Skin of body (tissue), 3 donors: ENCODE measurements at places on chromosomes 12 and 14.

DNA sequence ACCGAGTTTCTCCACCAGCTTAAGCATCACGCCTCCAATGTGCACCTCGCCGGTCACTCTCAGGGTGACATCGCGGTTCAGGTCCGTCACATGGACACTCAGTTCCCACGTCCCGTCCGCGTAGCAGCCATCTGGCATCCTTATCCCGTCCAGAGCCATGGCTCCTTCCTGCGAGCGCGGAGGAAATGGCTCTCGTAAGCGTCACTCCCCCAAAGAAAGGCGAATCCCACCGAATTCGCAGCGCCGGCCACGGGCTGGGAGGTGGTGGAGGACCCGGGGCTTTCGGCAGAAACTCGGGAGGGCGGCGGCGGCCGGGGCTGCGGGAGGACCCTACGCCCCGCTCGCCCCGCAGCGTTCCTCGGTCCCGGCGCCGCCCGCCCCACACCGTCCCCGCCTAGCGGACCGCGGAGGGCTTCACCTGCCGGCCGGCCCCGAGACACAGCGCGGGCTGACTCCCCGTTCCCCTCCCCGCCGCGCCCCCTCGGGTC is 396 bp downstream of the FERMT2 start:
- DNase-seq, result no peak

- DNase-seq, result no peak
Measured at GRCh38 chr14:103329401-103330347, 4.4 kb upstream of the EIF5 start.

- no peak for DNase-seq
Measured at GRCh38 chr14:91554535-91555332, 44.6 kb upstream of the PPP4R3A start.

- no peak for DNase-seq
Measured at GRCh38 chr12:53005215-53005985, 856 bp upstream of the EIF4B start.

DNA sequence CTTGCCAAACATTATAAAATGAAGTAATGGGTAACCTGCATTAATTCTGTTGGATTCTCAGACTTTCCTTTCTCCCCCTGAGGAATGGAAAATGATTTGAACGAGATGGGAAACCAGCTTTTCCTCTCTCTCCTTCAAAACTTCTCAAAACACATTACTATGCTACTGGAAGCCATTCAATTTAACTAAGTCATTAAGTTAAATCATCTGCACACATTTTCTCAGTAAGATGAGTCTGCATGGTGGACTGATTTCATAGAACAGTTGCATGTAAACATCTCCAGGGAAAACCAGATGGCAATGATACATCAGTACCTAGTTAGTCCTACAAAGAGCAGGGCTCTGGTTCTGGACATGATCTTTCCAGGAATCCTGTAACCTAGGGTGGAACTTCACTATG is 59.9 kb downstream of the BMP4 start:
- DNase-seq, result peak; percentile 95

- peak; percentile 55 for DNase-seq
Measured at GRCh38 chr14:93619176-93619793, 169.0 kb downstream of the PRIMA1 start.

- no peak for DNase-seq
Measured at GRCh38 chr14:101604935-101605780, 43.9 kb downstream of the DIO3 start.

GRCh38 chr12:10291030-10291429 is 16.6 kb upstream of the KLRD1 start:
- no peak for DNase-seq

DNA sequence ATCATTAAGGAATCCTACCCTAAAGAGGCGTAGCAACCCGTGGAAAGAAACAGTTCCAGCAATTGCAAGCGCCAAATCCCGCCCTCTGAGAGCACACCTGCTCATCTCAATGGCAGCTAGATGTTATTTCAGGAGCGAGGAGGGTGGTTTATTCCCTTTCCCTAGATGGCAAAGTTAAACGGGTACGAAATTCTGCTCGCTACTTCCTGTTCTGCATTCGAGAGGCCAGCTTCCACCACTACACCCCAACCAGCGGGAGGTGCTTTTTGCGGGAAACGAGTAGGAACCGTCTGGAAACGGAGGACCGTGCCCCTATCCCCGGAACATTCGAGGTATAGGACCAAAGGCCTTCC is 536 bp downstream of the VPS29 start:
- peak; percentile 17 for DNase-seq

GRCh38 chr12:1885082-1885596 is 33.3 kb downstream of the CACNA2D4 start:
- no peak for DNase-seq

DNA sequence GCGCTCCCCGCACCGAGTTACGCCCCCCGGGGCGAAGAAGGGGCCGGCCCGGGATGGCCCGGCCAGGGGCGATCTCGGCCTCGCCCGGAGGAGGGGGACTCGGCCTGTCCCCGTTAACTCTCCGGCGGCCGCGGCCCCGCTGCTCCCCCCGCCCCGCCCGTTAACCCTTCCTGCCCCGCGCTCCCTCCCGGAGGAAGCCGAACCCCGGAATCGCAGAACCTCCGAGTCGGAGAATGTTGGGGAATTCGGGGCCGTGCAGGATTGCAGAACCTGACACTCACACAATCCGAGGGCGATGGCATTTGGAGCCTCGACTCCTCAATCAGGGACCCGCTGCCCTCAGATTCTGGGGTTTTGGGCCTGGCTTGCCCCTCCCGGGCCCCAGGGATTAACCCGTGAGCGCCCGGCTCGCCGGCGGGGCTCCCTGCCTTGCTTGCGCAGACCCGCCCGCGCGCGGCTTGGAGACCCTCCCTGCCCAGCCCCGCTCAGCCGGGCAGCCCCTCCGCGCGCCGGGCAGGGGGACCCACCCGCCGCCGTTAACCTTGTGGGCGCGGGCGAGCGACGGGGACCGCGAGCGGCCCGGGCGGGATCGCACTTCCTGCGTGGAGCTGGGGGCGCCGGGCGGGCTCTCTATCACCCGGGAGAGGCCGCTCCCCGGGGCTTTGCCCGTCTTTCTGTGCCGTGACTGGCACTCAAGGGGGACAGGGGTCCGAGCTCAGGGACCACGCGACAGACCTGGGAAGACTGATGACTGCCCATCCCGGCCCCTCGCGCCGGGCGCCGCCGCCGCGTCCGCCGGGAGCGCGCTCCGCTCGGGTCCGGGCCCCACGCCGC is 18.8 kb downstream of the BEGAIN start:
- no peak for DNase-seq

DNA sequence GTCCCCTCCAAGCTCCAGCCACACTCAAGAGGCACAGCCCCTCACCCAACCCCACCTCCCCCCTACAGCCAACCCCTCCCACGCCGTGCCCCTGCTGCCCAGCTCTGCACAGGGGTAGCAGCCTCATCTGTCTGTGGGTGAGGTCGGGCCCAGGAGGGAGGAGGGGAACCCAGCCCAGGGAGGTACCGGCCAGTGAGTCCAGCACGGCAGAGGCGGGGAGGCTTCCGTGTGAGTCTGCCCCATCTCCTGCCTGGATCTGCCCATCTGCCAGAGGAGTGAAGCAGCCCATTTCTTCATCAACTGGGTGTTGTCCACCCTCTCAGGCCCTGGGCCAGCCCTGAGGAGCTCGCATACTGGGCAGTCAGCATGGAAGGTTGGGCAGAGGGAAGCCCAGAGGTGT is 54.2 kb downstream of the CCNK start:
- DNase-seq, result no peak
